Stimulated activated CD4-positive, alpha-beta T cell treated with anti-CD3 and anti-CD28 coated beads, Interleukin-4, amount 100 ng/mL, for 48 hours (primary cell): ENCODE measurements at places on chromosomes 7 and 10.

GRCh38 chr10:43236176-43236850 is 30.6 kb downstream of the RASGEF1A start:
- no peak for DNase-seq

DNA sequence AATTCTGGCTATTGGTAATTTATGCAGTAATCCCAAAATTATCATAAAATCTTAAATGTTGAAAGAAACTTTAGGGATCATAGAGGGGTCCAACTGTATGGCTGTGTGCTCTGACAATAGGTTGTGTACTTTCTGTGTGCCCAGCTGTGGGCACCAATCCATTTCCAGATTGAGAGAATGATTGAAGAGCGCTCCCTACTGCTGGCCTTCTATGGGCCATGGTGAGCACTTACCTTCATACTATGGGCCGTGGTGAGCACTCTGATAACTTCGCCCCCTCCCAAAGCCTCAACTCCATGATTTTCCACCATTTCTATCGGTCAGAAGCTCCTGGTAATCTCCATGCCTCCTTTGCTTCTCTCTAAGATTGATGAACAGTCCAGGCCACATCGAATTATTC is 118.6 kb downstream of the STRA8 start:
- no peak for DNase-seq

GRCh38 chr10:97006364-97006763 is 174.3 kb downstream of the LCOR start:
- no peak for DNase-seq

DNA sequence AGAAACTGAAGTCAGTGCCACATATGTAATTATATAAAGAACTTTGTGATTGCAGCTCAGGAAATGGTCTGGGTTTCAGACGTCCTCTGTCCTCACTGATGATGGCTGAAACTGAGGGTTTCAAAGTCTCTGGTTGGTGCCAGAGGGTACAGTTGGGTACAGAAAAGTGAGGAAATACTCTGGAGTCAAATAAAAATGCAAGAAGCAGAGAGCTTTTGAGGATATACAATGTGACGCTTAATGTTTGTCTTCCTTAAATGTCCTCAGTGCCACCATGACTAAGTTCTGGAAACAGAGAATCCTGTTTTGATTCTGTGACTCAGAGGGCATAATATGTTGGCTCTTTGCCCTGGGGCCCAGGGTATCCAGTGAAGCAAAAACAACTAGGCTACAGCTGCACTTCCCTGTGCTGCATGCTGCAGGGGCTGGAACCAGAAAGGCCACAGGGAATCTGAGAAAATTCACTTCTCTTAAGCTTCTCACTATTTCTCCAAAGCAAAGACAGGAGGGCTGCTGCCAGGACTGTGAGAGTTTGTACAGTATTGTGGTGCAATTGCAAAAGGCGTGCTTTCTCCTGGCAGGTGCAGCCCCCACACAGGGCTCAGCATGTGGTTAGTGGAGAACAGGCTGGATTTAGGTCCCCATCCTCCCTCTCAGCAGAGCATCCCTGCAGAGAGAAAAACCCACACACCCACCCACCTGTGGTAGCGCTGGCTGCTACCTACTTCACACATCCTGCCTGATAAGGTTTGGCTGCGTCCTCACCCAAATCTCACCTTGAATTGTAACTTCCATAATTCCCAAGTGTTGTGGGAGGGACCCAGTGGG is 169.5 kb upstream of the SVIL start:
- no peak for DNase-seq

DNA sequence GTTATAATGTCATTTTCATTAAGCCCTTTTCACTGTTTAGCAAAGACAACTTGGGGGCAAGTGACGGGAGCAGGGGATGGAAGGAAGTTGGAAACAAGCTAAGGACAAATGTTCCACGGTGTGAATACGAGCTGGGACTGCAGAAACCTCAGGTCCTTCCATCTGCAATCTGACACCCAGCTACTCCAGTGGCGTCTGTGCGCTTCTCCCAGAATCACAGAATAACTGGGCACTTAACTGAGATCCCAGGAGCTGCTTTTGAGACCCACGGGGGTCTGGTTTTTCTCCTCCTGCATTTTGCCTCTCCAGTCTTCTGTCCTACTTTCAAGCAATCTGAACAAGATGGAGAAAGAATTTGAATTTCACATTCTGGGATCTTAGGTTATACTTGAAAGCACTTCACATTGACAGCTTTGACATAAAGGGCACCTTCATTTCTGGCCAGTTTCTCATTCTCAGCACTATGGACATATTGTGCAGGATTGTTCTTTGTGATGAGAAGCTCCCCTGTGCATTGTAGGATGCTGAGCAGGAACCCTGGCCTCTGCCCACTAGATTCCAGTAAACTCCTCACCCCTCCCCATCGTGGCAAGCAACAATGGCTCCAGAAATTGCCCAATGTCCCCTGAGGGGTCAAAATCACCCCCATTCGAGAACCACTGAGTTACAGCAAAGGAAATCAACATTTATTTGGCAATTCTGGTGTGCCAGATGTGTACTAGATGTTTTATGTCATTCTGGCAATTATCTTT is 194.1 kb downstream of the CACNB2 start:
- DNase-seq, result no peak

DNA sequence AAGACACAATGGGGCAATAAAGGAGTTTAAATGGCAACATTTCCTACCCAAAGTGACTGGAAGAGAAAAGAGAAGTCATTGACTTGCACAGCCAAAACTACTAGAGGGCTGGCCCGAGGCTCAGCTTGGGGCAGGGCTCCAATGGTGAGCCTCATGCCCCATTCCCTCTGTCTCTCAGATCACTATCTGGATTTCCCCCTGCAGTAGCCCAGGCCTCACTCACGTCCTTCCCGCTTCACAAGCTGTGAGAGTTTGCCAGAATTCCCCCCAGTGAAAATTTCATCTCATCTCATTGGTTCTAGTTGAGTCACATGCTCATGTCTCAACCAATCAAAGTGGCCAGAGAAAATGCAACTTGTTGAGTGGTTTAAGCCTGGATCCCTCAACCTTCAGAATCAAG is 181.3 kb downstream of the WDR11 start:
- DNase-seq, result no peak

DNA sequence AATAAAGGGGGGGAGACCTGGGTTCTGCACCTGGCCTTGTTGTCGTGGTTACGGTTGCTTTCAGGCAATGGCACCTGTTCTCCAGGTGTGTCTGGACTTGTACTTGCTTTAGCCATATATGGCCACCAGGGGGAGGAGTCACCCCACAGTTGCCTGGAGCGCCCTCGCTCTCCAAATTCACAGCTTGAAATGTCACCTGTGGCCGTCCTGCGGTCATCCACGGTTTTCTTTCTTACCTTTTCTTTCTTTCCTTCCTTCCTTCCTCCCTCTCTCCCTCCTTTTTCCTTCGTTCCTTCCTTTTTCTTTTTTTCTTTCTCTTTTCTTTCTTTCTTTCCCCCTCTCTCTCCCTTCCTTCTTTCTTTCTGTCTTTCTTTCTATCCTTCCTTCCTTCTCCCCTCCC is 157.2 kb upstream of the ZNF92 start:
- peak; percentile 32 for DNase-seq

DNA sequence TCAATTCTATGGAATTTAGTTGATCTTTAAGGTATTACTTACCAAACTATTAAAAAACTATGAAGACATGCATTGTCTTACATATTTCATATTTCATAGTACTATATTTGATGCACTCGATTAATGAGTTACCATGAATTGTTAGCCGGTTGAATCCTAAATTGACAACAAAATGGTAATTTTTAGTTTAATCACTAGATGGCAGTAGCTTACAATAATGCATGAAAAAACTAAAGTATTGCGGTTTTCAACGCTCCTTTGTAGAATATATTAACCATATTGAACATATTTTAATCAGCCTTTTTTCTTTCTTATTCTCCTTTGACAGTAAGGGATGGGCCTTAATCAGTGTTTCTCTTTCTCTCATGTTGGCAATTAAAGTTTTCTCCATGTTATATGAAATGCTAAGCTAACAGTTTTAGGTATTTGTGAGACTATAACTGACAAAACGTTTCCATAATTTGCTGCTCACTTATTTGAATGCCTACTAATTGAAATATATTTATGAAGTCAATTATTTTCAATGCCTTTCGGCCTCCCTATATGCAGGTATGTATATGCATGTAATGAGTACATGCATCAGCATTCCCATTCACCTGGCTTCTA is 48.5 kb upstream of the ARL4A start:
- DNase-seq, result no peak

DNA sequence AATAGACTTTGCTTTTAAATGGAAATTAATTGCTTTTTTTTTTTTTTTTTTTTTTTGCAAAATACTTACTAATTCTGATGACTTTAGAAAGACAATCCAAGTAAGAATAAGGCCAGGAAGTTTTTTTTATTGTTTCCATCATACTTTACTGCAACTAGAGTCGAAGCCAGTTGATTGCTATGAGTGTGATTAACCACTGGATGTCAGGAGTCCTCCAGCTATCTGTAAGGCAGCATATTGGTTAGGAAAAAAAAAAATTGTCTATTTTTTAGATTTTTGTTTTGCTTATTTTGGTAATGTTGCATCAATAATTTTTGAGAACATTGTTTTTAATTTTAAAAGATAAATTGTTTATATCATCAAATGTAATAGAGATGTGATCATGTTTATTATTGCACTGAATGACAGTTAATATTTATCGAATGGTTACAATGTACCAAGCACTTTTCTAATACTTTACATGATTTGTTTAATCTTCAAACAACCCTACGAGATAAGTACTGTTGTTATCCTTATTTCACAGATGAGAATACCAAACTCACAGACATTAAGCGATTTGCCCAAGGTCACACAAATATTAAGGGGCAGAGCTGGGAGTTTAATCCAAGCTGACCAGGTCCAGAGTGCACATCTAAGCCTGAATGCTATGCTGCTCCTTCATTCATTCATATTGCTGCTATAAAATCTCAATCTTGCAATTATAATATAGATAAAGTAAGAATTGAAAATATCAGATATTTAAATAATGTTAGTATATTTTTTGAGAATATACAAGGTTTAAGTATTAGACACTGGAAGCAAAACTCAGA is 19.9 kb upstream of the LMOD2 start:
- DNase-seq, result no peak

DNA sequence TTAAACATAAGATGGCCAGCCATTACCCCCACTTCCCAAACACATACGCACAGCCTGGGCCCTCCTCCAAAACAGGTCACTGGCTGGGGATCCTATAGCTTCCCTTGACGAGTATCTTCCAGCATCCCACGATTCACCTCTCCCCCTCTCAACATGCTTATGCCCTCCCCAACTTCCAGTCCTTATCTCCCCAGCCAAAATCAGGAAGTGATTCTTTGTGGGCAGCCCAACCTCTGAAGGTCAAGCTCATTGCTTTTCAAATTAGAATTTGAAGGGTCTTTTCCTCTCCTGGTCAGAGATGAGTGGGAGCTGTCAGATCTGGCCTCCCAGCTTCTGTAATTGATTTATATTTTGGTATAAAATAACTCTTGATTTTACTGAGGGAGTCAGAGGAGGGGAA is 133.6 kb downstream of the ATXN7L1 start:
- DNase-seq, result no peak

DNA sequence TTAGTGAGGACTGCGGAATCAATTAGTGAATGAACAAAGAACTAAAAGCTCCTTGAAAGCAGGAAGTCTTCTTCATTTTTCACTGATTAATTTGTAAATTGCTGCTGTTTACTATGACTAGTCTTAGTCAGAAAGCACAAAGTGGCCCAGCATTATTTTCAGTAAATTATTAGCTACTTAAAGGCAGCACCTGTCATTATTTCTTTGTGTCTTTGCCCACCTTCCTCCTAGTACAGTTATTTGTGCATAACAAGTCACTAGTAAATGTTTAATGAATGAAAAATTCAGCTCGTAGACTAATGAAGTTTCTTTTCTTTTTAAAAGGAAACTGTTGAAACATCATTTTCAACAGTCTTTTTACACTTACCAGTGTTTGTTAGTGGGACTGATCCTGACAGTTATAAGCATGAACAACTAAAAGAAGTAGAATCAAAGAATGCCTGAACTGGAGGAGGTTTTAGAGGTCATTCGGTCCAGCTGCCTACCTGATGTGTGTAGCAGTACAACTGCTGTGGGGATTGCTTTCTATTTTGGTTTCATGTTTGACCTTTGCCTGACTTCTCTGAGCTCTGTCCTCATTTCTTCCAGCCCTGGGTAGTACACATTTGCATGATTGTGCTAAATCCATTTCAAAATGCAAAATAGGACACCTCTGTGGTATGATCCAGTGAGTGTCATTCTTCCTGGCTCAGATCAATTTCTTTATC is 140.0 kb upstream of the PHYHIPL start:
- no peak for DNase-seq

DNA sequence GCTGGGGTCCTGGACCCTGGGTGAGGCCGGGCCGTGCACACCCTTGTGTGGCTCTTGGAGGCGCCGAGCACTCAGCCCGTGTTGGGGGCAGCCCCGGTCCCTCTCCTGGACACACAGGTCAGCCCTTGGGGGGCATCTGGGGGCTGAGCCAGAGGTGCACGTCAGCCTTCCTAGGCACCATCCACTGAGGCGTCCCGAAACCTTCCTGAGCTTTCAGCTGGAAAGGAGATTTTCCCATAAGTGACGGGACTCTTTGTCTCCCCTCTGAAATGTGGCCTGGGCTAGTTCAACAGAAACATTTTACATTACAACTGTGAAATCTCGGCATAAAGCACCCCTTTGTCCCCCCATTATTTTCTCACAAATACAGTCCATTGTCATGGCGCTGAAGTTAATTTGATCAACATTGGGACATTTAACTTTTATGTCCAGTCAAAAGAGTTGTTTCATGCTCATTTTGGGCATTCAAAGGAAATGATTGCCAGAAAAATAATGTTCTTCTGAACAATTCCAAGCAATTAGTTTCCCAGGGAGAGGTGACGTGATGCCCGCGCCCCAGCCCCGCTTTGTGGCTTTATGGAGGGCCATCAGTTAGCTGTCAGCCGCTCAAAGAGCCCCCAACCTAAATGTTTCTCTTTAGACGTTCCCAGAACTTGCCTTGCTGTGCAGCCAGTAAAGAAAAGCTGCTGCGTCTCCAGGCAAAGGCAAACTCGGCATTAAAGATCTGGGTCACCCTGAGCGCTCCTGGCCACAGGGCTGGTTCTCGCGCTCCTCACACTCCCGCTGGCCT is 70.8 kb downstream of the NKX6-2 start:
- DNase-seq, result no peak

GRCh38 chr10:113104047-113104446 is 154.0 kb downstream of the TCF7L2 start:
- no peak for DNase-seq

DNA sequence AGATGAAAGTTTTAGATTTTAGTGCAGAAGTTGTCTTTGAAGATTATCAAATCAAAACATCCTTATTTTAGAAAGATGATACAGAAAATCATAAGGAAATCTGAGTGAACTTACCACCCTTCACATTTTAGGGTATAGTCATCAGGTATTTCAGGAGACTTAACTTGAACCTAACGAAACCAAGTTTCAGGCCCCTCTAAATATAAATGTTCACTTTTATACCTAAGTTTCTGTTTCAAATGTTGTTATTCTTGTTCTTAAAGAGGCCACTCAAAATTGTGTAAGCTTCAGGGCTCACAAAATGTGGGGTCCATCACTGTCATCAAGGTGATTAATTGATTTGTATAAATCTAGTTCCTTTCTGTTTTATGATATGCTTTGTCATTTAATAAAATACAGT is 216.2 kb downstream of the KIAA1217 start:
- DNase-seq, result no peak
